CD4-positive, alpha-beta memory T cell (primary cell): ENCODE measurements at places on chromosomes 13 and 19. TPM values are rescaled to one million over a fixed set of nuclear protein-coding genes. Genes with fewer than 3 reads are reported as not detected.

The NANOS3 gene
- polyA plus RNA-seq, result not detected

The URAD gene
- not detected for polyA plus RNA-seq

The MEIOSIN gene
- polyA plus RNA-seq, result not detected

The IRGC gene
- polyA plus RNA-seq, result not detected

- DNase-seq, result no peak
- H3K27me3 ChIP-seq, result no peaks in the 10 kb centered on the region
- no peaks in the 10 kb centered on the region for H3K4me1 ChIP-seq
- H3K4me3 ChIP-seq, result no peak overlapping the region
- no peaks in the 10 kb centered on the region for H3K36me3 ChIP-seq
Observed at GRCh38 chr13:26585136-26585535, 27.7 kb downstream of the WASF3 start.

DNA sequence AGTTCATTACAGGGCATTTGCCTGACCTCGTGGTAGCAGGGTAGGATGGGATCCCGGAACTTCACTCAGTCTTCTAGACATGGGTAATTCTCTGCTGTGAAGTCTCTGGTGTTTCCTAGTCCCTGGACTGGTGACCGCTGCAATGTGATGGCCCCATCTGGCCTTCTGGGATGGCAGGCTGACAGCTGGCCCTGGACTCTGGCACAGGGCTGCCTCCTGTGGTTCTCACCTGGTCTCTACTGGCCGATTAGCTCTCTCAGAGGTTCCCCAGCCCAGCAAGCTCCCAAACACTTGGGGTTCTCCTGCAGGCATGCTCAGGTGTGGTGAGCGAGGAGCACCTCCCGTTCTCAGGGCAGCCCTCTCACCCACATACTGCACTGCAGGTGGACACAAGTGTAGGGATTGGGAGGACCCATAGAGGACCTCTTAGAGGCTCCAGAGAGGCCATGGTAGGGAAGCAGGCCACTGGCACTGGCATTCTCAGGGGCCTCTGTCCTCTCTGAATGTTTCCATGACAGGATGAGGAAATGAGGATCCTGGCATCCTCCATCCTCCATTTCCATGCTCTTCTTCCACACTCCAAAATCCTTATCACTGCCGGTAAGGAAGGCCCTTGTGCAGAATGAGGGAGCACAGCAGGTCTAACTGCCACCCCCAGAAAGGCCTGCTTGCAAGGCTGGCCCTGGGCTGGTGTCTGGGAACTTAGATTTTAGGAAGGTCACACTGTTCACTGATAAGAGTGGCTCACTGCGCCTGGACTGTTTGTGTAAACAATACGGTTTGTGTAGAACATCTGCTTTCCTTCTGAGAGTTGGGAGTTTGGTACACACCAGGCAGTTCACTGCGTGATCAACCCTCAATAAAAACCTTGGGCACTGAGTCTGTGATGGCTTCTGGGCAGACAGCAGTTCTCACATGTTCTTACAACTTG lies 31.5 kb upstream of the FARP1 start:
- no peaks in the 10 kb centered on the region for H3K36me3 ChIP-seq
- DNase-seq, result no peak
- no peaks in the 10 kb centered on the region for H3K4me1 ChIP-seq
- no peak overlapping the region for H3K27ac ChIP-seq
- H3K27me3 ChIP-seq, result no peaks in the 10 kb centered on the region

GRCh38 chr13:34086281-34086680 lies 268.3 kb downstream of the RFC3 start:
- no peak overlapping the region for H3K4me3 ChIP-seq
- H3K27ac ChIP-seq, result no peak overlapping the region
- H3K4me1 ChIP-seq, result no peaks in the 10 kb centered on the region
- DNase-seq, result no peak
- no peaks in the 10 kb centered on the region for H3K36me3 ChIP-seq

GRCh38 chr19:9989504-9989903 lies 20.8 kb downstream of the COL5A3 start:
- H3K27me3 ChIP-seq, result no peaks in the 10 kb centered on the region
- H3K4me1 ChIP-seq, result no peaks in the 10 kb centered on the region
- H3K4me3 ChIP-seq, result no peak overlapping the region
- no peaks in the 10 kb centered on the region for H3K36me3 ChIP-seq
